AG04450 (cell line): ENCODE measurements at places on chromosomes 5 and 9. TPM values are rescaled to one million over a fixed set of nuclear protein-coding genes. Genes with fewer than 3 reads are reported as not detected.

Gene PDE8B
- polyA plus RNA-seq: 0.02 TPM in 2 replicates

- DNase-seq: no peak
These were observed 29.0 kb upstream of the ENTREP1 start for GRCh38 chr9:69295872-69296552.

- no peak for DNase-seq
These were observed 337.8 kb upstream of the PAPPA start for GRCh38 chr9:115815786-115816185.

DNA sequence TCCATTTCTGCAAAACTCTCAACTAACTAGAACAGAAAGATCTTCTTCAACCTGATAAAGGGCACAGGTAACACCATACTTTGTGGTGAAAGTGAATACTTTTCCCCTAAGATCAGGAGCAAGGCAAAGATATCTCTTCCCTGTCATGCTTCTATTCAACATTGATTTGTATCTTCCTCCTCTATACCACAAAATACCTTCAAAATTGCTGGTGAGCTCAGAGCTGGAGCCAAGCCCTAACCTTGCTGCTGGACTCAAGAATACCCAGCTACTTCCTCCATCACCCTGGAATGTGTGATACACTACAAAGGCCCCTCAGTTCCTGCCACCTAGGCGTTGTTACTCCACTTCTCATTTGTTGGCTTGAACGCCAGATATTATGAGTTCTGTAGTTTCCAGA lies 499.0 kb downstream of the ACTL7B start:
- DNase-seq: no peak

GRCh38 chr9:37417857-37418618 lies 4.5 kb upstream of the GRHPR start:
- no peak for DNase-seq
